Epithelial cell of esophagus (primary cell): ENCODE measurements at places on chromosomes 12 and 14.

GRCh38 chr12:5807090-5807414, 138.0 kb downstream of the ANO2 start:
- no peak for DNase-seq

DNA sequence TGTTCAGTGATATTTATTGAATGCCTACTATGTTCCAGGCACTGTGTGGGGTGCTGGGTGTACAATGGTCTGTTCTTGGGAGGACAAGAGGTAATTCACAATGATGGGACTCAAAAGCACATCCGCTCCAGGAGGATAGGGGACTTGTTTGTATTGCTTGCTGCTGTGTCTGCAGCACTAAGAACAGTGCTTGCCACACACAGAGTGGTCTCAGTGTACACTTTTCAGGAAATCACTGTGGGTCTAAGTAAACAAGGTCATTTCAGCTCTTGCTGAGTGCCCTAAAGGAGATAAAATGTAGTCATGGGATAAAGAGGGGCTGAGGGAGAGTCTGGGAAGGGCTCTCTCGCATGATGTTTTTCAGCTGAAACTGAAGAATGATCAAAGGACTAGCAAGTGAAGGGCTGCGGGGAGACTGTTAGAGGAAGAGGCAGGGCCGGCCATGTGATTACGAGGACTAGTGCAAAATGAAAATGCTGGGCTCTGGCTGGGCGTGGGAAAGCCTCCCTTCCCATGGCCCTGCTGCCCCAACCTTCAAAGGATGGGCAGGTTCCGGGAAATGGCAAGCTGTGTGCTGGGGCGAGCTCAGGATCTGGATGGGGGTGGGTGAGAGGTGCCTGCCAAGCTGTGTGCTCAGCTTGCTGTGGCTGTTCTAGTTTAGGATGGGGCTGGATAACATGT, 39.1 kb downstream of the ADCK1 start:
- DNase-seq, result no peak

GRCh38 chr14:35696119-35696518, 113.0 kb downstream of the RALGAPA1 start:
- no peak for DNase-seq

DNA sequence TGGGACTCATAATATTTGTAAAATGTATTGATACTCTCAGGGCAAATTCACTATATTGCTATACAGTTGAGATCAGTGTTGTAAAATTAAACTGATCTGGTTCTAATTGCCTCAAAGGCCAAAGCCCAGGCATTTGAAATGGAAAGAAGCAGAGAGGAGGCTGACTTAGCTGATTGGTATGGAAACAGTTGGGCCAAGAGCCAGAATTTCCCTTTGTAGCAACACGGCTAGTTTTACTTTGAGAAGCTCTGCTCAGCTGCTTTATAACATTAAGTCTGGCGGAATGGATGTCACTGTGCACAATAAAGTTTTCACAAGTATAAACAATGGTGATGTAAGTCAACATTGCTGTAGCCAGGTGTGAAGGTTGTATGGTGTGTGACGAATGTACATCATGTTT, 186.4 kb downstream of the MSRB3 start:
- peak; percentile 44 for DNase-seq

DNA sequence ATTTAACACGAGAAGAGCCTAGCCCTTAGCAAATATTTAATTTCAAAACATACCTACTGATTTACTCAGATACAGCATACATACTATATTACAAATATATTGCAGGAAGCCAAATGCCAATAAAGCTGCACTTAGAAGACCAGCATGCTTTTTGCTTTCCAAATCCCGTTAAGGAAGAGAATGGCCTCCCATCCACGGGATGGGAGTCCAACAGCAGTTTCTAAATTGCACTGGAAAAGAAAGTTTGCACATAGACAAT, 156.3 kb upstream of the FOXN3 start:
- DNase-seq, result no peak

- DNase-seq, result peak; percentile 78
Measured at GRCh38 chr12:15532364-15532977, 210.2 kb downstream of the PTPRO start.
